ENCODE measurements at places on chromosomes 2 and 18.

GRCh38 chr18:70489986-70490933 is 201.4 kb downstream of the SOCS6 start:
- no peak for DNase-seq

GRCh38 chr2:39715095-39715494 is 49.4 kb downstream of the TMEM178A start:
- no peak for DNase-seq

DNA sequence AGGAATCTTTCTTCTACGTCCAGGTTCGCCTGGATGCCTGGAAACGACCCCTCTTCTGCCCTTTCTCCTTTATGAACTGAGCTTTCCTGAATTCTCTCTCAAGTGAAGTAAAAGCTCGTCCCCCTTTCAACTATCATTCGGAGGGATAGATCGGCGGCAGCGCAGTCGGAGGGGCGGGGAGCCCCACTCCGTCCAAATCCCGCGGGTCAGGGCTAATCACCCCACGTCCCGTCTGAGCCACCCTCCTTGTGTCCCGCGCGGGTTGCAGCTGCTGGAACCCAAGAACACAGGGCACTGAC is 367 bp downstream of the FBXO48 start:
- DNase-seq, result peak; percentile 20

GRCh38 chr2:201237486-201238123 is 22.7 kb upstream of the CASP8 start:
- no peak for DNase-seq

GRCh38 chr2:66547118-66547517 is 112.2 kb downstream of the MEIS1 start:
- no peak for DNase-seq

Data from stimulated activated CD8-positive, alpha-beta memory T cell treated with anti-CD3 and anti-CD28 coated beads, Interleukin-7, amount 100 ng/mL, for 48 hours (primary cell).